ENCODE measurements at places on chromosomes 1 and 21.

DNA sequence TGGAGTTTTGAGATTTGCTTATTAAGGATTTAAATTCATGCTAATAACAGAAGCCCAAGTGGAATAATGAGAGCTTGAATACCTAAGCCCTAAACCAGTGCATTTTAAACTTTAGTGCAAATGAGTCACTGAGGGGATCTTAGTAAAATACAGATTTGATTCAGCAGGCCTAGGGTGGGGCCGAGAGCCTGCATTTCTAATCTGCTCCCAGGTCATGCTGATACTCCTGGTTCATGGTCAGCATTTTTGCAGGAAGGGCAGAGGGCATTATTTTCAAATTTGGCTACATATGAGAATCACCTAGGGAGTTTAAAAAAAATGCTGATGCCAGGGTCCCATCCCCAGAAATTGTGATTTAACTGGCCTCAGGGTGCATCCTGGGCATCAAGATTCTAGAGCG, 39.3 kb downstream of the DNTTIP2 start:
- DNase-seq, result peak; percentile 40

- no peak for DNase-seq
Measured at GRCh38 chr1:36367798-36368197, 17.9 kb downstream of the STK40 start.

DNA sequence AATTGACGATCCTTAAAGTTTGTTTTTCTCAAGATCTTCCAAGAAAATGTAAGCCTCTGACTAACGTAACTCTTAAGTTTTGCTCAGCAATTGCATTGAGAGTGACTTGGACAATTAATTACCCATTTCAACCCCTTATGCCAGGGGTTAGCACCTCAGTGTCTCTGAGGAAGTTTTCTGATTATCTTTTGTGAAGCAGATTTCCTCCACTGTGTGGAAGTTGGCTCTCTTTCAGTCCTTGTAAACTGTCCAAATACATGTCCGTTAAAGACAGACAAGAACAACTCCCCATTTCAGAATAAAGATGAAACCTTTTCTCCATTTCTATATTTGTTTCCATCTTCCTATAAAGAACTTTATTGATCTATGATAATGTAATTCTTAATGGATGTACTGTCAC, 296.4 kb upstream of the FMN2 start:
- DNase-seq, result no peak

GRCh38 chr1:73517603-73518191, 680.3 kb downstream of the LRRIQ3 start:
- DNase-seq, result no peak

GRCh38 chr1:171929121-171929520, 87.8 kb downstream of the DNM3 start:
- DNase-seq, result no peak

DNA sequence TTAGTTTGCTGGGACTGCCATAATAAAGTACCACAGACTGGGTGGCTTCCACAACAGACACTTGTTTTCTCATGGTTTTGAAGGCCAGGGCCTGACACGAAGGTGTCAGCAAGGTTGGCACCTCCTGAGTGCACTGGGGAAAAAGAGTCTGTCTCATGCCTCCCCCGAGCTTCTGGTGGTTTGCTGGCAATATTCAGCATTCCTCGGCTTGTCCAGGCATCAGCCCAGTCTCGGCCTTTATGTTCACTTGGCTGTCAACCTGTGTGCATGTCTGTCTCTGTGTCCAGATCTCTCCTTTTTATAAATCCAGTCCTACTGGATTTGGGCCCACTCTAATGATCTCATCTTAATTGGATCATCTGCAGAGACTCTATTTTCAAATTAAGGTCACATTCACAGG, 72.6 kb downstream of the DOP1B start:
- DNase-seq, result no peak

All from fibroblast of mammary gland (primary cell).